ENCODE measurements at places on chromosomes 1 and 21. TPM values are rescaled to one million over a fixed set of nuclear protein-coding genes. Genes with fewer than 3 reads are reported as not detected.
A peak's percentile ranks its signal among the peaks of the same experiment; 100 is the strongest.

DNA sequence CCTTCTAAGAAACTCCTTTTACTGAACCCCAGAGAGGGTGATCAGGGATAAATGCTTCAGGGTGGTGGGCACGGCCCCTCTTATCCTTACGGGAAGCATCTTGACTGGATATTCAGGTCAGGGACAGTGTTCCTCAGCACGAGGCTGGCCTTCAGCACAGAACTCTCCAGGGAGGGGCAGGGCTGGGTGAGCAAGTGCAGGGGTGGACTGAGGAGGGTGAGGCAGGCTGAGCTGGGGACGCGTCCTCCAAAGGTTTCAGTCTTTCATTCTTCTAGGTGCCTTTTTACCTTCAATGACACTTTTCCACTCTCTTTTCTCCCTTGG lies 52.3 kb downstream of the RASSF5 start:
- peaks cover 47% of the 10 kb centered on the region for H3K27me3 ChIP-seq
- H3K4me1 ChIP-seq: peaks cover 3% of the 10 kb centered on the region
- no peak overlapping the region for H3K27ac ChIP-seq

DNA sequence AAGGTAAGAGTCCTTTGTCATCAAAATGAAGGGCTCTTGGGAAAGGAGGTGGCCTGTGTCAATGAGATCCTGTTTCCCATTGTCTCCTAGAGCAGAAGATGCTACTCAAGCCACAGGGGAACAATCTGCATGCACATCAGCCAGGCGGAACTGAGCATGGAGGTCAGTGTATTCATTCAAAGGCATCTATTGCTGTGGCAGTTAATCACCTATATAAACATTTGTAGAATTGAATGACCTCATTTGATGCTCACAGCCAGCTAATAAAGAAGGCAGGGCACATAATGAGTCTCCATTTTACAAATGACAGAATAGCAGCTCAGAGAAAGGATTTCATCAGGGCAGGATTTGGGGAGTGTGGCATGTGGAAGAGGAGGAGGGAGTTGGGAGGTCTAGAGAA lies 5.7 kb upstream of the FYB2 start:
- no peak for DNase-seq
- no peak overlapping the region for H3K4me3 ChIP-seq
- no peak overlapping the region for H3K27ac ChIP-seq
- peaks cover 15% of the 10 kb centered on the region for H3K4me1 ChIP-seq
- no peaks in the 10 kb centered on the region for H3K36me3 ChIP-seq

GRCh38 chr1:31043631-31044030 lies 21.9 kb downstream of the PUM1 start:
- peaks cover 66% of the 10 kb centered on the region for H3K36me3 ChIP-seq
- no peak overlapping the region for H3K27ac ChIP-seq
- no peak overlapping the region for H3K4me3 ChIP-seq
- H3K27me3 ChIP-seq: no peaks in the 10 kb centered on the region
- DNase-seq: no peak
- no peaks in the 10 kb centered on the region for H3K4me1 ChIP-seq

DNA sequence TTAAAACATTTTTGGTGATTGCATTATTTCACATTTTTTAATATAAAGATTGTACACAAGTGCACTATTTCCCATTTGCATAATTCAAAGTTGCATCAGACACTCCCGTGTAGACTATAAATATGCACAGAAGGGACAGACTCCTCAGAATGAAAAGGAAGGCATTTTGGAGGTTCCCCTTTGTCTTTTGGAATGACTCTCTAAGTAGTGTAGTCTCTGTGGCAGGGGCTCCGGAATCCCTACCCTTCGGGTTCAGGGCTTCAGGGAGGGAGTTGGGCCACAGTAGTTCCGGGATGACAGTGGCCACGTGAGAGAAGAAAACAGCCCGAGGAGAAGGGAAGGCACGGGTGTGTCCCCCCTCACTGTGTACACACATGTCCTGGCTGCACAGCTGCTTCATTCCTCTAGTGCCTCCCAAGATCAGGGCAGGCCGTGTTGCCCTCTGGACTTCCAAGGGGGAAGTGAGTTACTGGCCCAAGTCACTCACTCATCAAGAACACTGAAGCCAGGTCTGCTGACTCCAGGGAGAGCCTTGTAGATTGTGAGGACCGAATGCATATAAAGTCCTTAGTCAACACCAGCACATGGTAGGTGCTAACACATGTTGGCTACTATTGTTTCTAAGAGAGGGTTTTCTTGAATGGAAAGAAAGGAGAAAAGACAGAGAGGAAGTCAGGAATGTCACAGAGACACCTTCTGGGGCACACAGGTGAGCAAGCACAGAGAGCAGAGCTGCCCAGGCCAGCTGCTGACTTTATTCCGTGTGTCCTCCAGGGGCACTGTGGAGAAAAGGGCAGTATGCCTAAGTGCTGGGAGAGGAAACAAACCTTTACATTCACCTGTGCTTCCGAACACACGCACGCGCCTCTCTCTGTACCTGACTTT lies 39.8 kb downstream of the LHX4 start:
- H3K4me1 ChIP-seq: no peaks in the 10 kb centered on the region
- no peak overlapping the region for H3K27ac ChIP-seq
- peak; percentile 80 for DNase-seq
- peaks cover 13% of the 10 kb centered on the region for H3K36me3 ChIP-seq
- no peak overlapping the region for H3K4me3 ChIP-seq

- H3K4me3 ChIP-seq: no peak overlapping the region
- H3K36me3 ChIP-seq: no peaks in the 10 kb centered on the region
- H3K4me1 ChIP-seq: no peaks in the 10 kb centered on the region
- no peaks in the 10 kb centered on the region for H3K27me3 ChIP-seq
- no peak overlapping the region for H3K27ac ChIP-seq
Measured at GRCh38 chr1:14310476-14310875, 288.0 kb upstream of the KAZN start.

DNA sequence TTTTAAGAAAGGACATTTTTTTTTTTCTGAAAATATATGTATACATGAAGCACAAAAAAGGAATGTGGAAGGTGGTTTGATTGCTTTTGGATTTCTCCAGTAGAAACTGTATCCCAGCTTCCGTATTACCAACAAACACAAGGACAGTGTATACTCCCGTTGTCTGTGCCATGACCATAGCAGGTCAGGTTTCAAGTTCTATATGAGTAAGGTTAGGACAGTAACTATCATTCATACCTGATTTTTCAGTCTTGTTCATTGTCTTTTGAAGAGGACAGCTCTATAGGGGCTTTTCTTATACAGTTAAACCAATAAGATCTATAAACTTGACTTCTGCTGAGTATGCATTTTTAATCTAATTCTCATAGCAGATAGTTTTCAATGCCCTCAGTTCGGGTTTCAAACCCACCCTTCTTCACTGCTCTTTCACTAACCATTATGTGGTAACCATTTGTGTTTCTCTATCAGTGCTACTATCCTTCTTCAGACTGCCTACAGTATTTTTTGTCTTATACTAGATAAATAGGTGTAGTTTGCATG lies 19.6 kb downstream of the UBAP2L start:
- no peak overlapping the region for H3K4me3 ChIP-seq
- peaks cover 94% of the 10 kb centered on the region for H3K36me3 ChIP-seq
- no peaks in the 10 kb centered on the region for H3K27me3 ChIP-seq
- no peak overlapping the region for H3K27ac ChIP-seq

DNA sequence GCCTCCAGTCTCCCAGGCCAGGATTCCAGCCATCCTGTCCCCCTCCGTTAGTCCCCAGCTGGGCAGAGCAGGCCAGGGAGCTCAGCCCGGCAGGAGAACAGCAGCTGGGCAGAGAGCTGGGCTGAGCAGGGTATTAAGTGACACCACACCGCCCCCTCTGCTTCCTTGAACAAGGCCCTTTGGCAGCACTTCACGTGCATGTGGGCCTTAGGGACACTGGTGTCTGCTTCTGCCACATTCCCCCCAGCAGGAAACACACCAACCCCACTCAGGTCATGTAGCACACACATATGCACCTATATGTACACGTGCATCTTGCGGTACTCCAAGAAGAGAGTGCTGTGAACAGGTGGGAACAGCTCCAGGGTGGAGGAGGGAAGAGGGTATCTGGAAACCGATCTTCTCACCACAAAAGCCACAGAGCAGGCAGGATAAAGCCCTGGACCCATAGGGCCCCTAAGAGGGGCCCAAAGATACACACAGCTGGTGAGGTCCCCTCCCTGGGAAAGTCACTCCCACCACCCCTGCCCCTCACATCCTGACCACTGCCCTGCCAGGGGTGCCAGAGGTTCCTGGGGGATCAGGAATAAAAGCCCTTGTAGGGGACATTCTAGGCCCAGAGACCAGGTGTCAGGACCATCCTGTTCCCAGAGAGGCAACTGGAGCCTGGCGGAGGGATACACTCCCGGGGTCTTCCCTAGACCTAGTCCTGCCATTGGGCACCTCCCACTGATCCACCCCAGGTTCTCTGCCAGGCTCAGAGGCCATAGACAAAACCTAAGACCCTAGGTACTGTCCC lies 4.5 kb downstream of the EPHA2 start:
- peaks cover 50% of the 10 kb centered on the region for H3K36me3 ChIP-seq
- H3K27ac ChIP-seq: no peak overlapping the region
- peak overlapping the region; percentile 43 for H3K4me3 ChIP-seq
- DNase-seq: peak; percentile 68
- peaks cover 43% of the 10 kb centered on the region for H3K4me1 ChIP-seq
- no peaks in the 10 kb centered on the region for H3K27me3 ChIP-seq

GRCh38 chr1:20229171-20229570 lies 42.9 kb upstream of the PLA2G2C start:
- no peak overlapping the region for H3K4me3 ChIP-seq
- no peak for DNase-seq
- no peak overlapping the region for H3K27ac ChIP-seq
- peaks cover under 1% of the 10 kb centered on the region for H3K27me3 ChIP-seq

DNA sequence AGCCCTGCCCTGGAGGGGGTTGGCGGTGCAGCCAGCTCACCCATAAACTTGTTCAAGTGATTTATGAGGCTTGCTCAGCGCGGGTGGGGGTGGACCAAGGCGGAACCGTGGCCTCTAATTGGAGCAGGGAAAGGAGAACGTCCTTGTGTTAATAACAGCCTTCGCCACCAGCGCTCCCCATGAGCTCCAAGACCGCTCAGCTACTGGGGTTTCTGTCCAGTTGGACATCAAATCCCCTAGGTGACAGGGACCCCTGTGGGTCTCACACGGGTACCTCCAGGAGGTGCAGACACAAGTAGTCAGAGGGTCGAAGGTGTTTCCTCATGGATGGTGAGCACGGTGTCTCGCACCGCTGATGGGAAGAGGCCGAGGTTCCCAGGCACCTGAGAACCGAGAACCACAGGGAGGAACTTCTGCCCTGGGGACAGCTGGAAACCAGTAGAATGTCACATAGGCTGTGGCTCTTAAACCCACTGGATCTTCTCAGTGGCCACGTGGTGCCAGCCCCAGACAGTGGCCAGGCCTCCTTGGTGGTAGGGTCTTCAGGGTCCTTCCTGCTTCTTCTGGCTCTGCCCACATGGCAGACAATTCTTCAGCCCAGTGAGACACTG lies 3.7 kb upstream of the ACTRT2 start:
- no peaks in the 10 kb centered on the region for H3K27me3 ChIP-seq
- DNase-seq: no peak

DNA sequence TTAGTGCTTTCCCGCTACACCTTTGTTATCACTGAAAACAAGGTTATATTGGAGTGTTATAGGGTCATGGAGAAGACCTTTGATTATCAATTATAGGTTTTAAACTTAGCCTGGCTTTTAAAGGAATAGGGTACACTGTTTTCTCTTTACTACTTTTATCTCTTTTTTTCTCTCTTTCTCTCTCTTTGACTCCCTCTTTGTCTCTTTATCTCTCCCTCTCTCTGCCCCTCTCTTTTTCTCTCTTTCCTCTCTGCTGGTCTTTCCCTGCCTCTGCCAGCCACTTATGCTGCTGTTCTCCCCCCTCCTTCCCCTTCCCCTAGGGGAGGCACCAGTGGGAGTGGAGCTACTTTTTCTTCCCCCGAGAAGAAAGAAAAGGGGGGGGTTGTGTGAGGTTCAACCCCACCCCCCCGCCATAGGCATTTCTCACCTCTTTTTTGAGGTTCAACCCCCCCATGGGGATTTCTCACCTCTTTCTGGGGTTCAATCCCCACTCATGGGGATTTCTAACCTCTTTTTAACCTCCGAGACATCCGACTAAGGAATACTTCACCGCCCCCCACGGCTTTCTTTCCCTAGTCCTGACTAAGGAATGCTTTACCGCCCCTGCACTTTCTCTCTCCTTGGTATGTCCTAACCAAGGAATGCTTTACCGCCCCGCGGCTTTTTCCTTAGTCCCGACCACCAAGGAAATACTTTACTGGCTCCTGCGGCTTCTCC lies 17.2 kb upstream of the ZBTB8B start:
- H3K4me1 ChIP-seq: peaks cover 8% of the 10 kb centered on the region
- H3K4me3 ChIP-seq: no peak overlapping the region
- H3K27ac ChIP-seq: peak overlapping the region; percentile 50
- H3K36me3 ChIP-seq: no peaks in the 10 kb centered on the region
- peak; percentile 90 for DNase-seq
- H3K27me3 ChIP-seq: no peaks in the 10 kb centered on the region

DNA sequence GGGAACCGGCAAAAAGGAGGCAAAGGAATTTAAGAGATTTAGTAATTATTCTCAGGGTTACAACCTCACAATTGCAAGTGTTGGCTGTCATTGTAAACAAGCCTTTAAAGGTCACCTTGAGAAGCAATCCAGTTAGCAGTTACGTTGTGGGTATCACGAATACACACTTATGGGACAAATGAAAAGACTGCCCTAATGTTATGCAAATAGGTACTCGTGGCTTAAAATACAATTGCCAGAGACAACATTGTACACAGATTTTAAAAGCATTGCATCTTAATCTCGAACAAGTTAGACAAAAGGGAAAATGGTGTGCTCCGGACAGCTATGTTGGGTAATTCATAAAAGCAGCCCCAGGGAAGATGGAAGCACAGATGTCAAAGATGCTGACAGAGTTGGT lies 120.5 kb upstream of the ZC3H12A start:
- H3K4me1 ChIP-seq: no peaks in the 10 kb centered on the region
- H3K4me3 ChIP-seq: no peak overlapping the region
- H3K36me3 ChIP-seq: no peaks in the 10 kb centered on the region
- H3K27me3 ChIP-seq: no peaks in the 10 kb centered on the region

The MCOLN3 gene
- total RNA-seq: 12.0 TPM

The BRINP2 gene
- total RNA-seq: not detected

The RAP1GAP gene
- 7.2 TPM for total RNA-seq

The FMOD gene
- 3.9 TPM for total RNA-seq

The MANEAL gene
- 9.0 TPM for total RNA-seq

The CRYBG2 gene
- total RNA-seq: 11.7 TPM

The FCER1G gene
- 0.70 TPM for total RNA-seq

The WNT4 gene
- 0.44 TPM for total RNA-seq

The SH2D5 gene
- 4.0 TPM for total RNA-seq
